ENCODE measurements at places on chromosomes 1 and 21.
A peak's percentile ranks its signal among the peaks of the same experiment; 100 is the strongest.

DNA sequence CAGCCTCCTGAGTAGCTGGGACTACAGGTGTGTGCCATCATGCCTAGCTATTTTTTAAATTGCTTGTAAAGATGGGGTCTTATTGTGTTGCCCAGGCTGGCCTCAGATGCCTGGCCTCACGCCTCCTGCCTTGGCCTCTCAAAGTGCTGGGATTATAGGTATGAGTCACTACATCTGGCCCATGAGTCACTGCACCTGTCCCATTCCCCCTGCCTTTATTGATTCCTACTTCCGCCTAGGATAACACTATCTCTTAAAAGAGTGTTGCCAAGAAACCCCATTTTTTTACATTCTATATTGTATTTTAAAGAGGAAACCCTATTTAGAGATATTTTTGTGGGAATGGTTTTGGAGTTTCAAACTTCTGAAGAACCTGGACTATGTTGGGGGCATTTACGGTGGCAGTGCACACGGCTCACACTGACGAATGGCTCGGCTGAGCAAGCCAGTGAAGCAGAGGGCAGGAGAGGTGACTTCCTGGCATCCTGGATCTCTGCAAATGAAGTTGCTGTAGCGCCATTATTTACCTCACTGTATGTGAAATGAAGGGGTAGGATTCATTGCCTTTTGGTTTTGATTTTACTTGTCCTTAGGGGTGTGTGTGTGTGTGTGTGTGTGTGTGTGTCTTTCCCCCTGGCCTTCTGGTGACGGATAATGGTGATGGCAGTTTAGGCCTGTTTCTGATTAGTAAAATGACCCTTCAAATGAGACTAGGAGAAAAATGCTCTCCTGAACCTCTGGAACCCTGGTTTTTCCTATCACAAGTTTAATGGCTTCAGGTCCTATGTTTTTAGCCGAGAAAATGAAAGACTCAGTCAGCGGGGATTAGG lies 22.5 kb downstream of the KIF26B start:
- no peak for DNase-seq

GRCh38 chr1:202571719-202572339 lies 138.4 kb downstream of the SYT2 start:
- DNase-seq, result peak; percentile 17

DNA sequence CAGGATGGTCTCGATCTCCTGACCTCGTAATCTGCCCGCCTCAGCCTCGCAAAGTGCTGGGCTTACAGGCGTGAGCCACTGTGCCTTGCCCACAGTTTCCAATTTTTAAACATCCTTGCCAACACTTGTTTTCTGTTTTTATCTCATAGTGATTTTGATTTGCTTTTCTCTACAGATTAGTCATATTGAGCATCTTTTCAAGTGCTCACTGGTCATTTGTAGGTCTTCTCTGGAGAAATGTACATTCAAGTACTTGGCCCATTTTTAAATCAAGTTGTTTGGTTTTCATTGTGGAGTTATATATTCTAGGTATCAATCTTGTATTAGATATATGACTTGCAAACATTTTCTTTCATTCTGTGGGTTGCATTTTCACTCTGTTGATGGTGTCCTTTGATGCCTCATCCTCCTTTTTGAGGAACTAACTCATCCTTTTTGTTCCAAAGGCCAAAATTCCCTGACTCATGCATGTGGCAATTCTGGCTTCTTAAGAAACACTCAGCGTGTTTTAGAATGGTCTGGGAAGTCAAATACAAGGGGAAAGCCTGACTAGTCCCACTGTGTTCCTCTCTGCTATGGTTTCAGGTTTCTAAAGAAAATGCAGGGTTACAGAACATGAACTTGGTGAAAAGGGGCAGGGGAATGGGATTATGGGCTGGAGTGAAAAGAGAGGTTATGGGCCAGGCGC lies 37.3 kb downstream of the PTAFR start:
- no peak for DNase-seq

GRCh38 chr1:241834733-241835377 lies 13.1 kb upstream of the EXO1 start:
- no peak for DNase-seq

DNA sequence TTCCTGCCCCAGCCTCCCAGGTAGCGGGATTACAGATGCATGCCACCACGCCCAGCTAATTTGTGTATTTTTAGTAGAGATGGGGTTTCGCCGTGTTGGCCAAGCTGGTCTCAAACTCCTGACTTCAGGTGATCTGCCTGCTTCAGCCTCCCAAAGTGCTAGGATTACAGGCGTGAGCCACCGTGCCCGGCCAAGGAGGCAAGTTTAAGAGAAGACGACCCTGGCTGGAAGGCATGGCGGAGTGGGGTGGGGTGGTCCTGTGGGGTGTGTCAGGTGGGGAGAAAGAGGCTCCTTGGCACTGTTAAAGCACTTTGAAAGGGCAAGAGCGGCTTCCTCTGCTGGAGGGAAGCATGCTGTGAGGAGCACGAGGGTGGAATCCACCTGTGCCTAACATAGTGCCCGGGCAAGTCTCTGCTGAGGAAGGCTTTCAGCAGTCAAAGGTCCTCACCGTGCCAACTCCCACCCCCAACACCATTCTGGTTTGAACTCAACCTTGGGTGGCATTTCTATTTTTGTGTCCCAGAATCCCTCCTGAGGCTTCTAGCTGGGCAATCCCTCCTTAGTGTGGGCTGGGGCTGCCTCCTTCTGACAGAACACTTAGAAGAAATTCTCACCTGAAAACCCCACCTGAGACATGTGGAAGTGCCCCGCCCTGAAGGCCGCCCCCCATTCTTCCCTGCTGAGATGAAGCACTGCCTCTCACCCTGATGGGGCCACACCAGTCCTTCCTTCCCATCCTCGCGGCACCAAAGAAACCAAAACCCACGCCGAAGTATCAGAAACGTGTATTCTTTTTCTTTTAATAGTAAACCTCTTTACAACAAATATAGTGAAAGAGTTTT lies 37.4 kb downstream of the MEF2D start:
- DNase-seq, result no peak

DNA sequence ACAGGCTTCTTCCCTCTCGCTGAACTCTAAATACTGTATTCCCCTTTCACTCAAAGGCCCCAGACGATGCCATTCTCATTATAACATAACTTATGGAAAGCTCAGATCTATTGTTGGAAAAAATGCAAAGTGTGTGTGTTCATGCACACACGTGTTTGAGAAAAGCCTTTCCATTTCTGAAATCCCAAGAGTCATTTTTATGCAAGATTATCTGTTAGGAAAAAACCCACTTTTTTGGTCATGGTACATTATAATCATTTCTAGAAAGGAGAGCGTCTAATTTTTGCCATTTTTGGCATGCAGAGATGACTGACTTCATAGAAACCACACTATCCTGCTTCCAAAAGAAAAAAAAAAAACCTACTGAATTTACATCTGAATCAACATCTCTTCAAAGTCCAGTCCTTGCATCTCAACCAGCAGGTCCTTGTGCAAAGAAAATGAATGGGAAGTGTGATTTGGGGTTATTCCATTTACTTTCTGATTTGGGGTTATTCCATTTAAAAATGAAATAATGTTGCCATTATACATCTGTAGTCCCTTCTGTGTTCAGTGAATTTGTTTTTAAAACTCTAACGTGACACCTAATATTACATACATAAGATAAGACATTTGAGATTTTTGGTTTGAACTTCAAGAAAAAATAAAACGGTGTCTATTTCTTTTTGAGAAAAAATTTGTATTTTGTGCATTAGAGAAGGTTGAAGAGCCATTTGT lies 150.3 kb downstream of the DHRS3 start:
- no peak for DNase-seq

- no peak for DNase-seq
Measured at GRCh38 chr1:77015748-77016341, 148.6 kb downstream of the ST6GALNAC5 start.

DNA sequence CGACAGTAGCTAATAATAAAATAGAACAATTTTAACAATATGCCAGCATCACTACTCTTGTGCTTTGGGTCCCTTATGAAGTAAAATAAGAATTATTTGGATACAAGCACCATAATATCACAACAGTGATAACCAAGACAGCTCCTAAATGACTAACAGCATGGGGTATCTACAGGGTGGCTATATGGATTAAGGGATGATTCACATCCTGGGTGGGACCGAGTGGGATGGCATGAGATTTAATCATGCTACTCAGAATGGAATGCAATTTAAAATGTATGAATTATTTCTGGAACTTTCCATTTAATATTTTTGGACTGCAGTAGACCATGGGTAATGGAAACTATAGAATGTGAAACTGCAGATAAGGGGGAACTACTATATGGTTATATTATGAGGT lies 28.1 kb upstream of the B3GALNT2 start:
- no peak for DNase-seq

DNA sequence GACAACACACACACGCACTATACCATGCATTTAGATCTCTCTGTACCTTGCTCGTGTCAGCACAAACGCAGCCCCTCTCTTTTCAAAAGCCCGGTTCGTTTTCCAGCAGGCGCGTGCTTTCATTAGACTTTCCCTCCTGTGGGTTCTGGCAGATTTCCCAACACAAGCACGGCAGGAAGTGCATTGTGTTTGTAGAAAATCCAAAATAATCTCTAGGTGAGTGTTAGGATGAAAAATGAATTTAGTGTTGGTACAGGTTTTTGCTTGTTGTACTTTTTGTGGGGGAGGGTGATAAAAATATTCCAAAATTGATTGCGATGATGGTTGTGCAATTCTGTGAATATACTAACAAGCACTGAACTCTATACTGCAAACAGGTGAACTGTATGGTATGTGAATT lies 54.1 kb upstream of the POFUT2 start:
- DNase-seq, result no peak

- no peak for DNase-seq
Measured at GRCh38 chr21:14977814-14978213, 87.0 kb downstream of the NRIP1 start.

DNA sequence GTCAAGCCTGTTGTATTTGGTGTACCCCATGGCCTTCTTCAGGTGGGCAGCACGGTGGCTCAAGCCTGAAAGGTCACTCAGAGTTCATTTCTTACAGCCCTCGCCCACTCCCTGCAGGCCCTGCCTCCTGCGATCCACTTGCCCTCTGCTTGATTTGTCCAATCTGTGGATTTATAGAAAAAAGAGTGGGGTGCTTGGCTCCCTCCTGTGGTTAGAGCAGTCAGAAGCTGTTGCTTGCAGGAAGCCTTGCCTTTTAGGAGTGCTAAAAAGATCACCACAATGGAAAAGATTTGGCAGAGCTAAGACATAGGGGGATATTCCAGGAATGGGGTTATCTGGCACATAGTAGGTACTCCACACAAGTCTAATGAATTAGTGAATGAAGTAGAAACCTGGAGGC lies 108.0 kb upstream of the TRABD2B start:
- no peak for DNase-seq

DNA sequence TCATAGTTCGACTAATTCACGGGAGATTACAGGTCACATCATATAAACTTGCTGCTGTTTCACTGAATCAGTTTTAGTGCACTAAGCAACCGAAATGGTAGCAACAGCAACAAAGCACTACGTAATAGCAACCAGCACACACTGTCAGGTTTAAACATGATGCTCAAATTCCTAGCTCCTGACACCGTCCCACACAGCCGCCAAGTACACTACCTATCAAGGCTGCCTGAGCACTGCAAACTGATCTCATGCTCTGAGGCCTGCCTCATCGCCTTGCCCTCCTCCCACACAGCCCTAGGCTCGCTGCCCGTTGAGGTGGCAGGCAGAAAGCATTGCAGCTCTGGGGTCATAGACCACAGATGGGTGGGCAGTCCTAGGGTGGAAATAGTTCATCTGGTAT lies 12.4 kb downstream of the LAMC2 start:
- peak; percentile 16 for DNase-seq

DNA sequence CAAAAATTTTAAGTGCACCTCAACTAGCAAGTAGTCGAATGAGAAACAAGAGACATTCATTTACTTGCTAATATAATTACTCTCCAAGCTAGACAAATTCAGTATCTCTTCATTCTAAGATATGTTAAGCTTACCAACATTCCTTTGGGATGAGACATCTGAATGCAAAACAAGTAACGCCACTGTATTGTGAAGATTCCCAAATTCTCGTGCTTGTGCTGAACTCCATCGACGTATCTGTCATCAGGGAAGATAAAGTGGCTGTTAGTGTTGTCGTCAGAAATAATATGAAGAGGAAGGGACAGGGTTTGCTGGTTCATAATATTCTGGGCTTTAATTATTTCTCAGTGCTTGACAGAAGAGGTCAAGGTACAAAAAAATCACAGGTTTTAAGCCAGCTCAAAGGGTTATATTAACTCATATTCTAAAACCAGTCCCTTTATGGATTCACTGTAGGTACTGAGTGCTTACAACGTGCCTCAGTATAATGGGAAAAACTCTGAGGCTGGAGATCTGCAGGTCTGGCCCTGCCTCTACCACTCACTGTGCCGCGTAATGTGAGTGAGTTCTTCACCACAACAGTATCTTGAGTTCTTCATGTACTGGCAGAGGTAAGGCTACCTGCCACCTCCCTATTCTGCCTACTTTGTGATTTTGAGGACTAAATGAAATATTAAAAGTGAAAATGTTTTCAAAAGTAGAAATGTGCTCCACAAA lies 42.0 kb downstream of the PCSK9 start:
- no peak for DNase-seq

- DNase-seq, result no peak
Measured at GRCh38 chr1:207284209-207284897, 37.1 kb upstream of the CD55 start.

- DNase-seq, result no peak
Measured at GRCh38 chr1:217622042-217622441, 8.8 kb downstream of the GPATCH2 start.

- no peak for DNase-seq
Measured at GRCh38 chr1:232355162-232356006, 274.5 kb downstream of the SIPA1L2 start.
